ENCODE measurements at places on chromosomes 3 and 15.

GRCh38 chr3:172203522-172204258, 164.3 kb downstream of the FNDC3B start:
- no peak for DNase-seq

- no peak for DNase-seq
Observed at GRCh38 chr15:73174171-73174570, 121.9 kb downstream of the NEO1 start.

DNA sequence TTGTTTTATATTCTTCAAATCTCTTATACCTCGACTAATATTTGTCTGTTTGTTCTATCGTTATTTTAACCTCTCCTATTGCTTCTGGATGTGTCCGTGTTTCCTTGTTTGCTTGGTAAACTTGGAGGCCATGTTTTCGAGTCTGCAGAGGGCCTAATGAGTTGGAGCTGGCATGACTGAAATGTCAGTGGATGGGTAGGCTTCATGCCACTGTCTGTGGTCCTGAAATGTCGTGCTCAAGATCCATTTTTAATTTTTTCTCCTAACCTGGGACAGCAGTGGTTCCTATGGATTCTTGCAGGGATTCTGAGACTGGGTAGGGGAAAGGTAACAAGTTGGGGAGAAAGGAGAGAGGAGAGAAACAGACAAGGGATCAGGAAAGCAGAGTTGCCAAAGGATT, 18.8 kb upstream of the GASK1A start:
- no peak for DNase-seq

GRCh38 chr15:63401078-63401477, 19.4 kb upstream of the CA12 start:
- no peak for DNase-seq

DNA sequence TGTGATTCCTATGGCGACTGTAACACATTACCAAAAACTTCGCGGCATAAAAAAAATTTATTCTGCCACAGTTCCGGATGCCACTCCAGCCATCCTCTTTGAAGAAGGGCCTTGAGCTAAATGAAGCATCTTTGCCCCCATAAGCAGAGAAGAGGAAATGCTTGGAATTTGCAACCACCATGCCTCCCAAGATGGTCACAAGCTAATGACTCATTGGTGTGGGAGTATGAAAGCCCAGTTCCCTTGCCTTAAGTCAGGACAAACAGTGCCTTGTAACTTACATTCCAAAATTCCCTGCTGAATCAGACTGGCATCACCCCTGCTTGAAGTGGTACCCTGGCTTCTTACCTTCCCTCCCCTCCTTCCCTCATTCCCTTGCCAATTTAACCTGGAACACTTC, 1077.4 kb downstream of the EPHA3 start:
- no peak for DNase-seq

DNA sequence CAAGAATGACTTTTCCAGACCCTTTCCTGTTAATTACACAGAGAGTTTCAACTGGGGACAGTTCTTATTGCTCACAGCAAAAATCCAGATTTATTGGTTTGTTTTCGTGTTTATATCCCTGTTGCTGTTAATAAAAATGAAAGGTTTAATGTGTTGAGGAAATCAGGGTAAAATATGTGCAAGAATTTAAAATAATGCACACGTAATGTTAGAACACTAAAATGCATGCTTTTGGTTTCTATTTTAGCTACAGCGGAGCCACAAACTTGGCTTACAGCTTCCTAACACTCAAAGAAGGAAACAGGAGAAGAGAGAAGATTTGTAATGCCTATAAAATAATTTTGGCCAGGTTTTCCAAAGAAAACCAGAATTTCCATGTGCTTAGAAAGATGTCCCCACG, 62.7 kb downstream of the CASR start:
- DNase-seq = no peak

DNA sequence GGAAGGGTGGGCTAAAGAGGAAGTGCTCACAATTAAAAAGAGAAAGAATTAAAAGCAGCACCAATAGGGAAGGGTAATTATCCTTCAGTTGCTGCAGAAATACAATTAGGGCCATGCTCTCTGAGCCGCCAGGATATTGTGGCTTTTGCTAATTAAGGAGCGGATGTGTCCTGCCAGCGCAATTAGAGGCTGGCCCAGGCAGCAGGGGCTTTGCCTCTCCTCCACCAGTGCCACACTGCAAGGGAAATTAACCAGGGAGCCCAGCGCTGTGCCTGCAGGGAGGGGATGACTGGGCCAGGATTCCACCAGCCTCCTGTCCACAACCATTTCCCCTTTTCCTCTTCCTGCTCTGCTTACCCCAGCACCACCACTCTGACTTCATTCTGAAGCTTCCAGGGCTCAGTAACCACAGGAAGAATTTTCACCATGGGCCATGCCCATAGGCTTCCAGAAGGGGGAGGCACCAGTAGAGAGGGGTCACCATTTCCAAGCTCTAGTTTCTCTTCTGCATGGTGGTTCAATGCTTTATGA, 10.4 kb upstream of the AEN start:
- DNase-seq = no peak

Data from NK-92 treated with Interleukin-12 subunit alpha and Interleukin-12 subunit beta, amount 100 ng/mL, for 24 hours (cell line).